Hematopoietic multipotent progenitor cell treated with erythropoietin and hydrocortisone succinate and interleukin-3 and kit ligand, for 4 days (in vitro differentiated cells): ENCODE measurements at places on chromosomes 4 and X.

DNA sequence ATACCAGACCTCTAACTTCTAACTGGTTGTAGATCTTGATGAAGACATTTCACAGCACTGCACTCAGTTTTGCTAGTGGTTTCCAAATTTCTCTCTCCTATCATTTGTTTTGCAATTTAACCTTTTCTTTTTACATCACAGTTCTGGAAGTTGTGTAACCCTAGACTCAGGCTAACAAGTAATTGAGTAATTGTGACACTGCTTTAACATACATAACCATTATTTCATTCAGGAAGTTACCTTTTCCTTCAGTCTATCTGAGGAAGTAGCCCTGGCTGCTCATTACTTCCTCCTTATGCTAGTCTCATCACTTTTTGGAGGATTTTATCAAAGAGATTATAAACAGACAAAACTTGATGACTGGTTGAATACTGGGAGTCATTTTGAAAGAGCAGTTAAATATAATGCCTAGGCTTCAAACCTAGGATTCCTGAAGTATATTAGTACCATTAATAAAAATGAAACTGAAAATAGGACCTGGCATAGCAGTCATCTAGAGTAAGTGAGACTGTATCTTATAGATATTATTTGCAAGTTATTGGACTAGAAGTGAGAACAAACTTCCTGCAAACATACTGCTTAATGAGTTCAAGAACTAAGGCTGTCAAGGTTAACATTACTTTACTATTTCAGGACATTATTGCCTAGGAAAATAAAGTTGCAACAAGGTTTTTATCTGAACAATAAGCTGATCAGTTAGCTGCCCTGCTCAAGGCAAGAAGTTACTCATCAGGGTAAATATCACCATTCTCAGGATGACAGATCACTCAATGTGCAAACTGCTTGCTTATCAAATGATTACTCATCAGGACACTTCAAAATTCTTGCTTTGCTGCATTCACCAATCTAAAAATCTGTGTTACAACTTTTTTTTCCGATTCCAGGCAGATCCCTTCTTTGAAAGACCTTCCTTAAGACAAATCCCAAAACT, 25.6 kb upstream of the TEX13C start:
- DNase-seq: peak; percentile 51

DNA sequence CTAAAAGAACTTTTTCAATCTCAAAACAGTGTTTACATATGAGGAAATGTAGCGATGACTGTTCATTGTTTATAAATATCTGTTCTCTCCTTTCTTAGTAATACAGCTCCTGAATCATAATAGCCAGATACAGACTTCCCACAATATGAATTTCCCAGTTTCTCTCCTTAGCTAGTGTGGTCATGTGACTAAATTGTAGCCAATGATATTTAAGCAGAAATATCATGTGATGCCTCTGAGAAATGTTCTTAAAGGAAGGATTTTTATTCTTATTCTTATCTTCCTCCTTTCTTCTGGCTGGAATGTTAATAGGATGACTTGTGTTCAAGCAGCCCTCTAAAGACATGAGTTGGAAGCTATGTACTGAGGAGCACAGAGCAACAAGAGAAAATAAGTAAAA, 383.7 kb upstream of the ATOH1 start:
- no peak for DNase-seq

GRCh38 chr4:1725521-1725920, 4.2 kb downstream of the TACC3 start:
- no peak for DNase-seq

DNA sequence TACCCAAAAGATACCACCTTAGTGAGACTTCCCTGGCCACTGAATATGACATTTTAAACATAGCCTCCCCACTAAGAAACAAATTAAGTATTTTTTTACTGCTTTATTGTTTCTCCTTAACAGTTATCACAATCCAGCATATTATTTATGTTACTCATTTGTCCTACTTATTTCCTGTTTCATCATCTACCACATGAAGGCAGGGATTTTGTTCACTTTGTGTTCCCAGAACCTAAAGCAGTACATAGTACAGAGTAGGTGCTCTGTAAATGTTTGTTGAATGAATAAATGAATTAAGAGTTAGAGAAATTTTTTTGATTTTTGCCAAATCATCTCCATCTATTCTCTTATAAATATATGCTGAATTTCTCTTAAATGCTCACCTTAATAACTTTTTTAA, 318.4 kb upstream of the GIMD1 start:
- no peak for DNase-seq

GRCh38 chr4:28811025-28811424, 1909.1 kb upstream of the PCDH7 start:
- no peak for DNase-seq

DNA sequence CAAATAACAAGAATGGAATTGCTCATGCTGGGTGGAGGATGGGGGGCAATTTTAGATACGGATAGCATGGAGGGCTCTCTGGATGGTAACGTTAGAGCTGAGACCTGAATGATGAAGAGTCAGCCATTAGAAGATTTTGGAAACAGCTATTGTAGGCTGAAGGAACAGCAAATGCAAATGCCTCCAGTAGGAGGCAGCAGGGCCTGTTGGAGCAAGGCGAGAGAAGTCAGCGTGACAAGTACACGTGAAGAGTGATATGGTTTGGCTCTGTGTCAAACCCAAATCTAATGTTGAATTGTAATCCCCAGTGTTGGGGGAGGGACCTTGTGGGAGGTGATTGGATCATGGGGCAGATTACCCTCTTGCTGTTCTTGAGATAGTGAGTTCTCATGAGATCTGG, 59.3 kb upstream of the SOD3 start:
- peak; percentile 59 for DNase-seq

DNA sequence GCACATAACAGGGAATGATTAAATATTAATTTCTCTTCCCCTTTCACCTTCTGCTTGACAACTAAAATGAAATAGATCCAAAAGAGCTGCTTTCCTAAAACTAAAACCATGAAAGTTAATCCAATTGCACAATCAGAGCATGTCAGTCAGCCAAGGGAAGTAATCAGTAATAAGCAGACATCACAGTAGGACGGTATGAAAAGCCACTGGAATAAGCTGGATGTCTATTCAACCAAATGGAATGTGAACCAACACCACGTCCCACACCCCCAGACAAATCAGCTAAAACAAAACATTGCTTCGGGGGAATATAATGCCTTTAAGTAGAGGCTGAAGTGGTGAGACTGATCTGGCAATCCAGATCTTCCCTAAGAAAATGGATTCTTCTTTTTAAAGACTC, 859.4 kb upstream of the FTHL17 start:
- DNase-seq: no peak
